ENCODE measurements at places on chromosomes 3 and 15.

DNA sequence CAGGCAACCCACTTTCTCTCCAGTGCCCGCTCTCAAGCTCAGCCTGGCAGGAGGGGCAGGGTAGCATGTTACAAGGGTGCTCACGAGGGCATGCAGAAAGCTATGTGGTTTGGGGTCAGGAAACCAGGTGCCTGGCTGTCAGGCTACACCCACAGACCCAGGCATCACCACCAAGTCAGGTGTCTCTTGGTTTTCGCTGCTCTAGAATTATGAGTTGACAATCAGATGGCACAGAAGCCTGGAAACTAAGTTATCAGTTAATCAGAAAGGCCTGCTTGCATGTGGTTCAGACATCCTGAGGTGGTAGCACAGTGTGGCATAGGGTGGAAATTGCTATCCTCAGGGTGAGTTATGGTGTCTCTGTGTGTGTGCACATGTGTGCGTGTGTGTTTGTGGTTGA, 16.2 kb upstream of the CCR9 start:
- DNase-seq: no peak

GRCh38 chr3:700514-700913, 392.3 kb upstream of the CNTN6 start:
- no peak for DNase-seq

DNA sequence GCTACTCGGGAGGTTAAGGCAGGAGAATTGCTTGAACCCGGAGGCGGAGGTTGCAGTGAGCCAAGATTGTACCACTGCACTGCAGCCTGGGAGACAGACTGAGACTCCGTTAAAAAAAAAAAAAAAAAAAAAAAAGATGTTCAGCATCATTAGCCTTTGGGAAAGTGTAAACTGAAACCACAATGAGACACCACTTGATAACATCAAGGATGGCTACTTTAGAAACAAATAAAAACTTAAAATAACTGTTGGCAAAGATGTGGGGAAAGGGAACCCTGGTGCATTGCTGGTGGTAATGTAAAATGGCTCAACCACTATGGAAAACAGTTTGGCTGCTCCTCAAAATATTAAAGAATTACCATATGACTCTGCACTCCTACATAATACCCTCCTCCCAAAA, 1.9 kb downstream of the LEO1 start:
- DNase-seq: peak; percentile 20

- DNase-seq: no peak
Measured at GRCh38 chr15:39404767-39405181, 176.1 kb upstream of the THBS1 start.

GRCh38 chr15:35654332-35654731, 108.4 kb upstream of the DPH6 start:
- DNase-seq: no peak

- no peak for DNase-seq
Measured at GRCh38 chr3:129000742-129001100, 383 bp upstream of the EFCC1 start.

- DNase-seq: no peak
Measured at GRCh38 chr3:147775816-147776530, 366.8 kb downstream of the ZIC1 start.

DNA sequence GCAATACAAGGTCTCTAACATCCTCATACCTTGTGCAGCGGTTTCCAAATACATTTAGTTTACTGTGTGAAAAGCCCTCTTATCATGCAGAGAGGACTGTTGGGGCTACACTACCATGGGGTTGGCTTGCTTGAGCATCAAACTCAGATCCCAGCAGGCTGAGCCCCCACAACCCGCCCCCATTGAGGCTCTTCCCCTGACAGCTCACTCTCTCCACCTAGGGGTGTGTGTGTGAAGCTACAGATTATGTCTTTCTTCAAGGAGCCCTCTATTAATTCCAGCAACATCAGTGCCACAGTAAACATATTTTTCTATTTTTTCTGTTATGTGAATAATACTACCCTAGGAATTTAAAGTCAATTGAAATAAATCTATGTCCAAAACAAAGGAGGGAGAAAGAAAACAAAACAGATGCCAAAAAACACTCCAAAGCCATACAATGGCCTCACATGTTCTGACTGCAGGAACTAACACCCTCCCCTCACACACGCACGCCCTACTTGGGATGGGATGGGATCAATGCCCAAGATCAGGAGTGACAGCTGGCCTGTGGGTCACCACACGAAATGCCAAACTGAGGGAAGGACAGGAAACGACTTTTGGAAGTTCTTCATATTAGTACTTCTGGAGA, 14.7 kb downstream of the TM4SF4 start:
- DNase-seq: no peak

GRCh38 chr3:52494886-52495495, at the start of gene STAB1:
Gene STAB1 (plus strand): TSS chr3:52495338. CDS start chr3:52495414, 76 bp downstream.
- no peak for DNase-seq

DNA sequence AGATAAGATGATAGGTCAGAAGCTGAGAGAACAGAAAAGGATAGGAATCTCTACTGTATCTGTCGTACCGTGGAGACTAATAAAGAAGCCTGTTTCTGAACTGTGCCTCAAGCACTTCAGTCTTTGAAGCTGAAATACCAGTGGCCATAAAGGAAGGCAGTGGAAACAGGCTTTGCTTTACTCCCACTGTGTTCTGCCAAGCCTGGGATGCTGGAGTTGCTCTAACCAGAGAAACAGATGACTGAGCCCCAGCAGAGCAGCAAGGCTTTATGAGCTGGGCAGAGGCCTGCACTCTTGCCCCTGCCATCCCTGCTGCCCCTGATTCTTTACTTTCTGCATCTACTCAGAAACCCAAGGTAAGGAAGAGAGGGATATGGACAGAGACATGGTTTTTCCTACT, 89.4 kb downstream of the PDE8A start:
- no peak for DNase-seq

DNA sequence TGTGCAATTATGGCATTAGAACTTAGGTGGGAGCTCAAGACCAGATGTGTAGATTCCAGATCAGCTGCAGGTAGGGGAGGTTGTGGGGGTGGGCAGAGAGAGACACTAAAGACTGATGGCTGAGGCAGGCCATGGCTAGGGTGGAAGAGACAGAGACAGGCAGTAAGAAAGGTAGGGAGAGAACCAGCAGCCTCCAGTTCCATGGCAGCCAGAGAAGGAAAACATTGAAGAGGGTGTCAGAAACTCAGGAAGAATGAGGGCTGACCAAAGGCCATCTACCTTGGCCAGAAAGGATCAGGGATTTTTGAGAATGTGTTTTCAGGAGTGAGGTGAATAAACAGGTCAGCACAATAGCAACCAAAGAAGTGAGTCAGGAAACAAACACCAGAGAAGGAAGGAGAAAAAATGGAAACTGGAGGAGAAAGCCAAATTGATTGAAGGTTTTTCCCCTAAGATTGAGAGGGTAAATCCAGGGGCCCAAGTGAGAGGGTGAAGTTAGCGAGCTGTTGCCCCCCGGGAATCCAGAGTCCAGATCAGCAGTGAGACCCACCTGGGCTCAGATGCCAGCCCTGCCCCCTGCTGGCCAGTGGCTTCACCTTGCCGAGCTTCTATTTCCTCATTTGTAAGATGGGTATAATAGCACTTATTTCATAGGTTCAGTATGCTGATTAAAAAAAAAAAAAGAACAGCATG, 41.0 kb downstream of the ABHD2 start:
- DNase-seq: peak; percentile 73

DNA sequence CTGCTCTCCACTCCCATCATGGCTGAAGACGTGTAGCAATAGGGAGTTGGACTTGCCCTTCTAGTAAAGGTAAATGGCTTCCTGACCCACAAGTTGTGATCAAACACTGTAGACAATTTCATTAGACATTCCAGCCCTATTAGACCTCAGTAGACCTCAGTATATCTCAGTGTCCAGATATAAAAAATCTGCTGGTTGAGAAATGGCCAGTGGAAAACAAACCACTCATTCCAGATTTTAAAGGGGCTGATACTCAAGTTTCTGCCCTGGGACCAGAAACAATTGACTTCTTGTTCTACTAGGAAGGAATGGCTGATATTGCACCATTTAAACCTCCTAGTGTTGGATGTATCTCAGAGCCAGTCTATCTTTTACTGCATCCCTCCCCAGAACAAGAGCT, 613.2 kb downstream of the PDCD6IP start:
- DNase-seq: no peak

DNA sequence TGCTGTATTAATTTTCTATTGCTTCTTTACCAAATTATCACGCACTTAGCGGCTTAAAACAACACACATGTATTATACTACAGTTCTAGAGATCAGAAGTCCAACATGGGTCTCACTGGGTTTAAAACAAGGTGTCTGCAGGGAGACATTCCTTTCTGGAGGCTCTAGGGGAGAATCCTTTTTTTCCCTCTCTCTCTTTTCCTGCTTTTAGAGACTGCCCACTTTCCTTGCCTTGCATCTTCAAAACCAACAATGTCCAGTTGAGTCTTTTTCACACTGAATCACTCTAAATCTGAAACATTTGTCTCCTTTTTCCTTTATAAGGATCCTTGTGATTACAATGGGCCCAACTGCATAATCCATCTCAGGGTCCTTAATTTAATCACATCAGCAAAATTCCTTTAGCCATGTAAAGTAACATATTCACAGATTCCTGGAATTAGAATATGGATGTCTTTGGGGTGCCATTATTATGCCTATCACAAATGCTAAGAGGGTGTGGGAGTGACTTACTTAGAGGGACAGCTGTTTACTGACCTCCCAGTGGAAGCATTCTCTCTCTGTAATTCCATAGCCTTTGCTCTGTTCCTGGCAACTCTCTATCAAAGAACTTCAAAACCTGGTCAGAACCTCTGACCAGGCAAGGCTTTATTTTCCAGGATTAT, 21.8 kb downstream of the CD200 start:
- no peak for DNase-seq

- no peak for DNase-seq
Measured at GRCh38 chr3:99504258-99504657, 134.1 kb upstream of the COL8A1 start.

- DNase-seq: no peak
Measured at GRCh38 chr3:110902453-110903085, 169.0 kb upstream of the NECTIN3 start.

- no peak for DNase-seq
Measured at GRCh38 chr15:44676676-44677075, 13.2 kb upstream of the SPG11 start.

- DNase-seq: no peak
Measured at GRCh38 chr15:83848315-83849050, 194.6 kb downstream of the ADAMTSL3 start.

- no peak for DNase-seq
Measured at GRCh38 chr3:72266016-72266370, 481.0 kb upstream of the PROK2 start.

GRCh38 chr3:53728606-53729005, 117.6 kb downstream of the CHDH start:
- DNase-seq: no peak

DNA sequence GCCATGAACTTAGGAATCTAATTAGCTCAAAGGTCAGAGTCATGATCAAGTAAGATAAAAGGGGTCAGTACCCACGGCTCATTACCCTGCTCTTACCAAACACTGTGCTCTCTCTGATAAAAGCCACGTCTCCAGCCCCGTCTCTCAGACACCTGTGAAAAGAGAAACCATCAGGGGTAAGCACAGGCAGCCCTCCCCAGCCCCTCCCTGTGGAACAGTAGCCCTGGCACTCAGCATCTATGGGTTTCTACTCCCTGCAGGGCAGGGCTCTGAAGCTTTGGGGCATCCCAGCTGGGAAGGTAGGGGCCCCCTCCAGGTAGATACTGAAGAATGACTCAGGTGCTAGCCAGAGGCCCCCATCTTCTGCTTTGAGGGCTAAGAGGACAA, 10.5 kb downstream of the LTF start:
- no peak for DNase-seq

DNA sequence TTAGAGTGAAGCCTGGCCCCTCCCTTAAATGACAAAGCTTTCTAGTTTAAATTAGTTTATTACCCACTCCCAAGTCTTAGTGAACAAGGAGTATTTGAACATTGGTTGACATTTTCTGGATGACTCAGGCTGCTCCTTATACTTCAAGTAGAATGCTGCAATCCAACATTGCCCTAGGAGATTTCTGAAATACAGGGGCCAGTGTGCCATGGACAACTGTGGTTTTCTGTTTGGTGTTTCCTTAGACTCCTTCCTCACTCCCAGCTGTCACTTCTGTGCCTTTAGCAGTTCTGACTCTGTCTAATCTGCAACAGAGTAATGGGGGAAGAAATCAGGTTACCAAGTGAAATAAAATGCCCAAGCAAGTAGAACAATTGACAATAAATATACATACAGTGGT, 116.1 kb upstream of the P2RY1 start:
- DNase-seq: peak; percentile 7

- DNase-seq: no peak
Measured at GRCh38 chr15:100592898-100593297, 9.1 kb downstream of the LINS1 start.

DNA sequence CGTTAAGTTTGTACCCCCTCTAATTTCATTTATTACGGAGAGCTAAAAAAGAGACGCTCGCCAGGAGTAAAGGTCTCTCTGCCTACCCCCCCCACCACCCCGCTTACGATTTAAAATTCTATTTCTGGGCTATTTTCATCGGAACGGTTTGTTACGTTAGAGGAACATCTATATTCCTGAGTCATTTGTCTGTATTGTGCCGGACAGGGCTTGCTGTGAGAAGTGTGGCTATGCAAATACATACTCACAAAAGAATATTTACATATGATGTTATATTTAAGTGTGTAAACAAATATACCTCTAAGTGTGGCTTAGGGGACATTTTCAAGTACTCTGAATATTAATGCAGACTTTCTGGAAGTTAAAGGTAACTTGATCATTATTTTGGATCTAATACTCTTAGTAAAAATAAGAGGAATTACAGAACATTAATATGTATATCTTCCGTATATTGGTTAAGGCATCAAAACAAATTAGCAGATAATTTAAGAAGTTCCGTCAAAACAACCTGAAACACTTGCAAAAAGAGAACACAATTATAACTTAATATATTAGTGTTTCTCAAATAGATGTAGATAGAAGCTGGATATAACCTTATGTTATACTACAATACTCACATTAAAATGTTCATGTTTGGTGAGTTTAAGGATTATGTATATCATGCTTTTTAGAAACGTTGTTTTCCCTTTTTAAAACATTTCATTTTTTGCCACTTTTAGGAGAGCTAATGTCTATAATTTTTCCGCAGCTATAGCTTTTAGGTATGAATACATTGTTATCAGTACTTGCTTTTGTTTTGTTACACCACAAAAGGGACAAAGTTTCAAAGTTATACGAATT, 1.6 kb upstream of the SHOX2 start:
- DNase-seq: no peak

- DNase-seq: no peak
Measured at GRCh38 chr15:62976301-62976881, 66.2 kb upstream of the TPM1 start.

- no peak for DNase-seq
Measured at GRCh38 chr15:49423901-49424550, 984 bp downstream of the FGF7 start.

GRCh38 chr3:183808355-183808754, 17.0 kb downstream of the MAP6D1 start:
- DNase-seq: no peak
